Activated T-cell treated with anti-CD3 and anti-CD28 coated beads, Interleukin-2, amount 50 U/mL, for 1 hour (primary cell): ENCODE measurements at places on chromosomes 7 and 10.

DNA sequence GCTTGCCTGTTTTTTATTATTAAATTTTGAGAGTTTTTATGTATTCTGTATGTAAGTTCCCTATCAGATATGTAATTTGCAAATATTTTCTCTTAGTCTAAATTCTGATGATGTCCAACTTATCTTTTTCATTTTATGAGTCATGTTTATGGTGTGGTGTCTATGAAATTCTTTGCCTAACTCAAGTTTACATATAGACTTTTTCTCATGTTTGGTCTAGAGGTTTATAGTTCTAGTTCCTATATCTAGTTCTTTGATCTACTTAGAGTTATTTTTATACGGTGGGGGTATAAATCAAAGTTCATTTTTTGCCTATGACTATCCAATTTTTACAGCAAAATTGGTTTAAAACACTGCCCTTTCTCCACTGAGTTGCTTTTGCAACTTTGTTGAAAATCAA lies 26.3 kb upstream of the CCDC7 start:
- no peak for DNase-seq

DNA sequence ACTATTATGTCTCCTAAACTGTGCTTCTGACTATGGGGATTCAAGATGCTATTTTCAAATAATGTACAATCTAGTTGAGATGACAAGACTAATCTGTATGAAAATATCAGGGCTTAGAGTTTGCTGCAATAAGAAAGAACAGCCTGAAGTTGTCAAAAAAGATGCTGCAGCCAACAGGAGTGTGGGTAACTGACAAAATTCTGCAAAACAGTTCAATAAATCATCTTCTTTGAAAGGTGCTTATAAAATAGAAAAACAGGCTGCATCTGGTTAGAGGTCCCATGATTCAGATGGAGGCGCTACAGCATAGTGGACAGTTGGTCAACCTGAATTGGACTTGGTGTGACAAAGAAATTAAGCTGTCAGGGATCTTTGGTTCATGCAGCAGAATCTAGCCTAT lies 511.0 kb downstream of the XPNPEP1 start:
- no peak for DNase-seq

GRCh38 chr7:69349291-69349690 lies 249.0 kb upstream of the AUTS2 start:
- DNase-seq: no peak

- DNase-seq: peak; percentile 72
Measured at GRCh38 chr7:50307368-50308032, 3.0 kb downstream of the IKZF1 start.

DNA sequence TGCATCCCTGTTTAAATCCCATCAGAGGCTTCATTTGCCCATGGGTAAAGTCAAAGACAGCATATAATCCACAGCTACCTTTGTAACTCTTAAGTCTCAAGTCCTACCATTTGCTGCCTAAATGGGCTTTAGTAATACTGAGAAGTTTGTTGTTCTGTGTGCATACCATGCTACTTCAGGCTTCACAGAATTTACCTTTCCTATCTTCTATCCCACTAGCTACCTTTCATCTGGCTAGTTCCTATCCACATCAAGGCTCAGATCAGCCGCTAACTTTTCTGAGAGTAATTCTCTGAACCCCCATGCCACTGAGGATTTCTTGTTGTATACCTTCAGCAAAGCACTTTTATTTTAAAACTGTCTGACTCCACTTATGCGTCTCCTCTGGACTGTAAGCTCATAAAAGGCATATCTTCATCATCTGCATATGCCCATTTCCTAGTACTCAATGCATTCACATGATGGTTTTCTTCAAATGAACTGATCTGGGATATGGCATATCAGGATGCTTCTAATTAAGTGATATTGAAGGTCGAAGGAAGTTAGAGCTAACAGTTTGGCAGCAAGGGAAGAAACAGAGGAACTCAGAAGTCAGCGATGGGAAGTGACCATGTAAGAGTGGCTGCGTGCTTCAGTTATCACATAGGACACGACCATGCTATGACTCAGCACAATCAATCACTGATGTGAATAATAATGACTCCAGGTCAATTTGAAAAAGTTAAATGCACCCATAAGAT lies 283.9 kb upstream of the DKK1 start:
- no peak for DNase-seq

DNA sequence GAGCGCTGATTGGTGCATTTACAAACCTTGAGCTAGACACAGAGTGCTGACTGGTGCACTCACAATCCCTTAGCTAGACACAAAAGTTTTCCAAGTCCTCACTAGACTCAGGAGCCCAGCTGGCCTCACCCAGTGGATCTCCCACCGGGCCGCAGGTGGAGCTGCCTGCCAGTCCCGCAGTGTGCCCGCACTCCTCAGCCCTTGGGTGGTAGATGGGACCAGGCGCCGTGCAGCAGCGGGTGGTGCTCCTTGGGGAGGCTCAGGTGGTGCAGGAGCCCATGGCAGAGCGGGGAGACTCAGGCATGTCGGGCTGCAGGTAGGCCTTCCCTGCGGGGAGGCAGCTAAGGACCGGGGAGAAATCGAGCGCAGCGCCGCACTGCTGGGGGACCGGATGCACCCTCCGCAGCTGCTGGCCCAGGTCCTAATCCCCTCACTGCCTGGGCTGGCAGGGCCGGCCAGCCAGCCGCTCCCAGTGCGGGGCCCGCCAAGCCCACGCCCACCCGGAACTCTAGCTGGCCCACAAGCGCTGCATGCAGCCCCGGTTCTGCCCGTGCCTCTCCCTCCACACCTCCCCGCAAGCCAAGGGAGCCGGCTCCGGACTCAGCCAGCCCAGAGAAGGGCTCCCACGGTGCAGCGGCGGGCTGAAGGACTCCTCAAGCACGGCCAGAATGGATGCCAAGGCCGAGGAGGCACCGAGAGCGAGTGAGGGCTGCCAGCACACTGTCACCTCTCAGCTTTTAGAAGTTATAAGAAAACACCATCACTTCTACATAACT lies 128.9 kb downstream of the ZNF438 start:
- no peak for DNase-seq

DNA sequence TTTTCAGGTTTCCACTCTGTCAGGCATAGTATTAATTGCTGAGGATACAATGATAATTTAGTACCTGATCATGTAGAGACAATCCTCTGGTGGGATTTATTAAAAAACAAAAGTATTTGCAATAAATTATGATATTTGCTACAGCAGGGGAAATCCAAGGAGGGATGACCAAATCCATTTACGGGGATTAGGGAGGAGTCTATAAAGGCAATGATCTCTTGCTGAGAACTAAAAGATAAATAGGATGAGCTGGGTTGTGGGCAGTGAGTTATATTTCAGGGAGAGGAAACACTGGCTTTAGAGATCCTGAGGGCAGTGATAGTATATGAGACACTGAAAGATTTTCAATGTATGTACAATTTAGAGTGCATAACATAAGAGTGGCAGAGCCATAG lies 305.5 kb downstream of the GPR37 start:
- DNase-seq: no peak

DNA sequence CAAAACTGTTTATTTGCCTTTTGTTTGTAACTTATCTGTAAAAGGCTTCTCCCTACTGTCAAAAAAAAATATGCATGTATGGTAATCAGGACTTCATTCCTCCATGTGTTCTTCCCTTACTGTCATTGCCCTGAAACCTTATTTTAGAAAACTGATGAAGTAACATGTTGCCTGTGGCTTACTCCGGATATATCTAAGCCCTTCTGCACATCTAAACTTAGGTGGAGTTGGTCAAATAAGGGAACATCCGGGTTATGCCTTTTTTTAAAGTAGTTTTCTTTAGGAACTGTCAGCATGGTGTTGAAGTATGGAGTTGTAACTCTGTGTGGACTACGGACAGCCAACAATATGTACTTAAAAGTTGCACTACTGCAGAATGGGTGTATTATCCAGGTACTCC lies 6.2 kb downstream of the SAR1A start:
- DNase-seq: no peak

DNA sequence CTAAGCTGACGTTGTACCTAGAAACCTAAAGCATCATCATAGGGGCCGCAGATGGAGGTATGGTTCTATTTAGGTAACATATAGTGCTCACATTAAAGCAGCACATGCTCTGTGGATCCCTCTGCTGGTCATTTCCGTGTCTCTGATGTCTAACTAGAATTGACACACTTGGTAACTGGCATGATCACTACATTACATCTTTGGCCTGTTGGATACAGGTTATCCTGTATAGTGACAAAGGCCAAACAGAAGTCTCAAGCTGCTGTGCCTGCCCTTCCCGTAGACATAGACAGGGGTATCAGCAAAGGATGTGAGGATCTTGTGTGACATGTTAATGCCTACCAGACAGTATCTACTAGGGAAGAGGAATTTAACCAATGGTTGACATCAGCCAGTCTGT lies 51.2 kb downstream of the KIF5B start:
- DNase-seq: no peak

- DNase-seq: no peak
Measured at GRCh38 chr7:134431815-134432214, 27.1 kb downstream of the AKR1B1 start.

GRCh38 chr10:86306628-86307278 lies 59.8 kb downstream of the GRID1 start:
- no peak for DNase-seq

DNA sequence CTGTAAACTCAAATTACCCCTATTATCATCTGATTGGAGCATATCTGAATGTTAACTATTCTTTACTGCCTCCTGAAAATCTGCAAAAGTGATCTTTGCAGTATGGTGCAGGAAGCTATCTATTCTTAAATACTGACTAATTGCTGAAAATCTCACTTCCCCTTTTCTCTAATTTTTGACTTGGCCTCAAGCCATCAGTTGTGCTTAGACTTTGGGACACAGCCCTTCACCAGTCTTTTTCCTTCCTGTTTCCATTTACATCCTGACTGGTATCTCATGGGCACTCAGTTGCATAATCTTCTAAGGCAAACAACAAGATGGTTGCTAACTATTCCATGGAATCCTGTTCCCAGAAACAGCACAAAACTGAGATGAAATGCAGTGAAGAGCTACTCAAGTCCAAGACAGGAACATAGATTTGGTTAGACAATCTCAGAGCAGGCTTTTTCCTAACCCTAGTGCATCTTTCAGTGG lies 228.5 kb downstream of the SORCS1 start:
- no peak for DNase-seq
